ENCODE measurements at places on chromosomes 4 and X.

GRCh38 chrX:10725071-10725470, 104.7 kb upstream of the MID1 start:
- DNase-seq: no peak

GRCh38 chr4:137693641-137694040, 161.3 kb upstream of the PCDH18 start:
- DNase-seq: no peak

DNA sequence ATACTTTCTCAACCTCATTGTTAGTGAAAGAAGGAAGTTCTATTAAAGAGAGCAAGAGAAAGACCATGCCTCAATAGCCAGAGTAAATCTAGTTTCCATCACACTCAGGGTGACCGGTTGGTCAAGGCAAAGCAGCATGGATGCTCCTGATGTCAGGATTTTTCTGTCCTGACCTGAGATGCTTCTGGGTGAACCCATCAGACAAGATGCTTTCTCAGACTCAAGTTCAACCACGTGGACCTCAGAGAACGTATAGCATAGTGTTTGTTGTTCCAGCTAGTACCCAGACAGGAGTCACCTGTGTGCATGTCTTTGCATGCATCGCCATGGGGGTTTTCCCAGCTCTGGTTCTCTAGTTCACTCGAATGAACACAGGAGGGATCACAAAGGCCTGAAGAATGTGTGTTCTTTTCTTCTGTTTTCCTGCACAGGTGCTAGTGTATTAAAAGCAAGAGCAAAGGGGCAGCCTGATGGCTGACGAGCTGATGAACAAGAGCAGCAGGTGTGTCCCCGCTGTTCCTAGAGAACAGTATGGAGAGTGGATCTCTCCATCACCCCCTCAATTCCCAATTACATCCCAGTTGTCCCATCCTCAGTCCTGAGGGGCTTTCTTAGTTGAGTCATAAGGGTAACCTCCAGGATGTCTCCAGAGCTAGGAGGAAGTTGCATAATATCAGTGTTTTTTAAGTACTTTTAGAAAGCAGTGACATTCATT, 110.5 kb upstream of the ENPP6 start:
- DNase-seq: no peak

GRCh38 chr4:127997534-127998388, 32.6 kb downstream of the ABHD18 start:
- DNase-seq: no peak

GRCh38 chr4:35912174-35912573, 332.1 kb downstream of the ARAP2 start:
- DNase-seq: no peak

- DNase-seq: no peak
These were observed 2.8 kb downstream of the AMELX start for GRCh38 chrX:11296051-11296450.

- no peak for DNase-seq
These were observed 605.6 kb upstream of the BOD1L1 start for GRCh38 chr4:14233126-14233525.

DNA sequence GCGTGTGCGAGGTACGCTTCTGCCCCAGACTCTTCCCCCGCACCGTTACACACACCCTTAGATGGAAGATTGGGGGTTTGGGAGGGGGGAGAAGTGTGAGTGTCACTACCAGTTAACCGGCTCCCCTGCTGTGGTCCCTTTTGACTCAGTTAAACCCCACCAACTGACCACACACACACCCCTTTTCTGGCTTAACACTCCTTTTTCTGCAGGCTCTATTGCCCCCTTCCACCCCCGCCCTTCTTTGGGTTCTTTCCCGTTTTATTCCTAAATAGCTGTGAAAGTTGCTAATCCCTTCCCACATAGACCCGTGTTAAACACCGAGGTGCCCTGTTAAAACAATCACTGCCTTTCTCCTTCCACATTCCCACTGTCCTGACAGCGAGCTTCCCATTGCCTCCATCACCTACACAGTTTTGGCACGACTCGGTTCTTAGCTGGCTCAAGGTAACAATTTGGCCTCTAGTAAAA, 3.7 kb upstream of the NR3C2 start:
- no peak for DNase-seq

DNA sequence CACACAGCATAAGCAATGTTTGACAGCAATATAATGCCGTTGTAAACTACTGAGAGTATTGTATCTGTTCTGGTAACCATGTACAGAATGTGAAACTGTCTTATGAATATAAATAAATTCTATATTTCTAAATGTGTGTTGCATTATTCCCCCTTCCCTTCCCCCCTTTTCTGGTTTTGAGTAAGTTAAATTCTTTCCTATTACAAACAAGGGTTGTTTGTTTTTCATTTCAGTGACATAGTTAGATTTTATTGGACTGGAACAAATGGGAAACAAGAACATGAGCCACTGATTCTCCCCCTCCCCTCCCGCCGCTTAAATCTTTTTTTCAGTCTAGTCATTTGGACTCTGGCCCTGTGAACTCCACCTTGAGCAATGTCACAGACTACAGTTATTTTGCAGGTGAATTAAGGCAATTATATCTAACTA, 69.8 kb downstream of the GPAT3 start:
- no peak for DNase-seq

DNA sequence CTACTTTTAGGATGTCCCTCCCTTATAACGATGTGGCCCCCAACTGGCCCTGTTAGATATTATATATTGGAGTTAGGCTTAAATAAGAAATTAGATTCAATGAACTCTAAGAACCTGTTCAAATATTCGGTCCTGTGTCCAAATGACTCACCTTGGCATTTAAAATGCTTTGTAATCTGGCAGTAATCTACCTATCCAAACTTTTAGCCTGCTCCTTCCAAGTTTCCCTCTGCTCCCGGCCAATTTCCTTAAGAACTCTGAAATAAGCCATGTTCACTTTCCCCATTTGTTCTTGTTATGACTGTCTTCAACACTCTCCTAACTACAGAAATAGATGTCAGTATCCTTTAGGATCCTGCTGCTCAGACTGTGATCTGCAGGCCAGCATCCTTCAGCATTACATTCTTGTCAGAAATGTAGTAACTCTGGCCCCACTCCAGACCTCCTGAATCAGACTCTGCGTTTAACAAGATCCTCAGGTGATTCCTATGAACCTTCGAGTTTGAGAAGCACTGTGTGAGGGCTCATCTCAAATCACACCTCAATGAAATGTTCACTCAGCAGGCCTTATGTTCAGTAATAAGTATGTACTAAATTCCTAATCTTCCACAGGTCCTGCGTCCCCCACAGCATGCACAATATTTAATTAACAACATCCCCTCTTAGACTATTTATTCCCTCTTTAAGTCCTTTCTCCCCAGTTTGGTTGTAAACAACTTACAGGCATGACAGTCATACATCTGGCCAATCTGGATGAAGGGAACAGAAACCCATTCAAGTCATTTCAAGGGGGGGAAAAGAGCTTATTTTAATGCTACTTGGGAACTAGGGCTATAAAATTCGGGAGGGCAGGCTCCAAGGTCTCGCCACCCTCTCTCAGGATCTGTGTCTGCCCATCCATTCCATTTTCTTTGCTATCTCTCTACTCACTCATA, 3.0 kb downstream of the ATP8A1 start:
- no peak for DNase-seq

DNA sequence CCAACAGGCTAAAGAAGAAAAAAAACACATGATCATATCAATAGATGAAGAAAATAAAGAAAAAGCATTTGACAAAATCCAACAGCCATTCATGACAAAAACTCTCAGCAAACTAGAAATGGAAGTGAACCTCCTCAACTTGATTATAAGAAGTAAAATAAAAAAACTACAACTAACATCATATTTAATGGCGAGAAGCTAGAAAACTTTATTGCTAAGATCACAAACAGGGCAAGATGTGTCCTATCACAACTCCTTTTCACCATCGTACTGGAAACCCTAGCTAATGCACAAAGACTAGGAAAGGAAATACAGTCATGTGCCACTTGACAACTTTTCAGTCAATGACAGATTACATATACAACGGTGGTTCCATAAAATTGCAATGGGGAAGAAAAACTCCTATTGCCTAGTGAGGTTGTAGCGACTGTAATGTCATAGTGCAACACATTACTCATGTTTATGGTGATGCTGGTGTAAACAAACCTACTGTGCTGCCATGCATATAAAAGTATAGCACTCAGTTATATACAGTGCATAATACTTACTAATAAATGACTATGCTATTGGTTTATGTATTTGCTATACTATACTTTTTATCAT, 12.1 kb upstream of the MANBA start:
- DNase-seq: no peak

DNA sequence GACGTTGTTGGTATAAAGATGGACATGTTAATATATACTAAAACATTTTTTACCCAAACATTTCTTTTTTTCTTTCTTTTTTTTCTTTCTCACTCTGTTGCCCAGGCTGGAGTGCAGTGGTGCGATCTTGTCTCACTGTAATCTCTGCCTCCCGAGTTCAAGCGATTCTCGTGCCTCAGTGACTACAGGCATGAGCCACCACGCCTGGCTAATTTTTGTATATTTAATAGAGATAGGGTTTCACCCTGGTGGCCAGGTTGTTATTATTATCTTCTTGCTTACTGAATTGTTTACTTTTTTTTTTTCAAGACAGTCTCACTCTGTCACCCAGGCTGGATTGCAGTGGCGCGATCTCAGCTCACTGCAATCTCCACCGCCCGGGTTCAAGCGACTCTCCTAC, 68.8 kb downstream of the HOPX start:
- no peak for DNase-seq

DNA sequence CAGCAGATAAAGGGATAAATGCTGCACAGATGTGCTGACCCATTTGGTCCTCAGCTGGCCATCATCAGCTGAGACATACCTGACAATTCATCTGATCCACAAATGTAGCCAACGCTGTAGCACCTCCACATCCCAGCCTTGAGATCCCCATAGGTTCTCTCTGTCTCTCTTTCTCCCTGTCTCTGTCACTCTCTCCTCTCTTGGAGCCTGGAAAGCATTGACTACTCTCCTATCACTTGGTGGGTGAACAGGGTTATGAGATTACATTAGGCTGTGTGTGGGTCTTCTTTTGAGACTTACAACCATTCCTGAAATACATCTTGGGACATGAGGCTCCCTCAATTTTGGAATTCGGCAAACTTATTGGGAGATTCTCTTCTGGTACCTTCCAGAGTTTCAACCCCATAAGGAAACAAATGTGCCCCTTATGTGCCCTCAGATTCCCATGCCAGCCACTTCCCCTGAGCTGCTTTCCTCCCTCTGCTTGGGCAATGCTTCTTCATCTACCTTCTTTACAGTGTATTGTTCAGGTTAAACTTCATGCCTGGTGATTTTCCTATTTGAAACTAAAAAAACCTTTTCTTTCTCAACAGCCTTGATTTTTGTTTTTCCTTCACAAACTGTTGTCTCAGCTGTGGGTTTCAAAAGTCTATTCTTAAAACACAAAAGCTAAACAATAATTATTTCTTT, 29.1 kb upstream of the FGF2 start:
- no peak for DNase-seq

- DNase-seq: no peak
These were observed 61.6 kb upstream of the VAMP7 start for GRCh38 chrX:155819525-155819924.

- no peak for DNase-seq
These were observed 21.0 kb downstream of the MAOA start for GRCh38 chrX:43676971-43677572.

DNA sequence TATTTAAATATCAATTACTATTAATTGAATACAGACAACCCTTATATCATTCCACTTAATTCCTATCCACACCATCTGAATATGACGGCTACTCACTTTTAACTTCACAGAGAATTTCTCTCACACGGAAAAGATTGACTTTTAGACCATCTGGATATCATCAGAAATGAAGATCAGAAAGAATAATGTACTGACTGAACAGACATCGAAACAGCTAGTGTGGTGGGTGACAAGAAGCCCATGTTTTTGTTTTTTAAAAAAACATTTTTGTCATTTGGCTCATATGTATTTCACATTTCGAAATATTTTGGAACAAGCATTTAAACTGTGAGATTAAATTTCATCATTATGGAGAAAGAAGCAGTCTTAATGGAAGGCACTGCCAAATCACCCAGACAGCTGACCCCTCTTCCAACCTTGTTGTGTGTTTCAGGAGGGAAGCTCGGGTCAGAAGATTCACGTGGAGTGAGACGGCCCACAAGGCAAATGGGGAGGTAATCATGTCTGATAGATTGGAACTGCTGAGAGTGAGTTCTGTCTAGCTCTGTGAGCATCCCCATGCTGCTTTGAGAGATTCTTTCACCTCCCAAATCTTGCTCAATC, 204.2 kb upstream of the RASGEF1B start:
- no peak for DNase-seq

- DNase-seq: no peak
These were observed 1.6 kb downstream of the STK32B start for GRCh38 chr4:5052726-5053425.

DNA sequence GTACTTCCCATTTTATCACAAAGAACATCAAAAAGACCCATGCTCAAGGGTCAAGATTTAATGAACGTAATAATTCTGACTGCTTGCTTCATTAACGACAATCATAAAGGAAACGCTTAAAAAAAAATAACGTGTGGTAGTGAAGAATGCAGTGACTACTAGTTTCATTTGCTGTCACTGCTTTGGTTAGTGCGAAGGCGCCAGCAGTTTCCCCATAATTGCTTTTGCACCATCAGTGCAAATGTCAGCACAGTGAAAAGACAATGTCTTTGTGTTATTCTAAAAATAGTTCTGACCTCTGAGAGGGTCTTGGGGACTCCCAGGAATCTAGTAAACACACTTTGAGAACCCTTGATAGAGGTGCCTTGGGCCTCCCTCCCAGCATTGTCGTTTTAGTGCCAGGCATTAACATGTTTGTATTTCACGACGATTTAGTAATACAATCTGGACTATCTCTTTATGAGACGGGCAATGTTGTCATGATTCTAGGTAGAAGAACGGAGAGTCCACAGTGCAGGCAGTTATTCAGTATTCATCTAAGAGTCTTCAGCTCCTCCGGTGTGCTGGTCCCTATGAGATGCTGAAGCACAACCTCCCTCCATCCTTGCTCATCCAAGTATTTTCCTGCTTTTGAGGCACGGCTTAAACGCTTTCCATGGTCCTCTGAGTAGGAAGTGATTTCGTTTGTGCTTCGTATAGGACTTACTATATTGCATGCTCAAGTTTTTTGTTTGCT, 71.0 kb downstream of the AFF1 start:
- no peak for DNase-seq

- DNase-seq: no peak
These were observed 2.8 kb downstream of the ERVMER34-1 start for GRCh38 chr4:52748432-52748831.

DNA sequence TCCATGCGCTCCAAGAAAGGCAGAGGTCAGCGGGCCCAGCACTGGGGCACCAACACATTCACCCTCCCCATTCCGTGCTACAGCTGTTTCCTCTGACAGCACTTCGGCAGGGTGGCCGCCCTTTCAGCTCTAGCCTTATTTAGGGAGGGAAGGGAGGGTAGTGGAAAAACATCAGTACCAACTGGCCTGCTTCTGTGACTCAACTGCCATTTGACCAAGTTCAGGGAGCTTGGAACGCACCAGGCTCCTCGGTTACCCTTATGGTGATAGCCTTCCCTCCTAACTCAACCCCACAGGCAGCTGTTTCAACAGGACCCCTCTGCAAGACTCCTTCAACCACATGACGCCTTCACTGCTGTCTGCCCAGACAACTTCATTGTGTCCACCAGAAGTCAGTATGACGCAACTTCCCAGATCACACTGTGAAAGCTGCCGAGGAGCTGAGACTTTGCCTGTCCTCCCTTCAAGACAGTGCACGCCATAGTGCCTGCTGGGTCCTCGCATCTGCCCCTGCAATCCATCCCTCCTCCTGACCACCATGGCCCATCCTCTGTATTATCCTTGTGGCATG, 132.2 kb downstream of the AFAP1 start:
- DNase-seq: no peak
